ENCODE measurements at places on chromosomes 16 and 17.
A peak's percentile ranks its signal among the peaks of the same experiment; 100 is the strongest.

- DNase-seq = peak; percentile 78
Measured at GRCh38 chr17:41812381-41813151, at the start of gene FKBP10. Gene FKBP10 (plus strand): TSS chr17:41813004. CDS start chr17:41813035, 31 bp downstream.

- DNase-seq = no peak
Measured at GRCh38 chr17:78529251-78529650, 47.9 kb downstream of the DNAH17 start.

GRCh38 chr16:67163999-67164558, 466 bp upstream of the HSF4 start:
- DNase-seq = peak; percentile 21

- no peak for DNase-seq
Measured at GRCh38 chr16:89357055-89357816, 133.1 kb downstream of the ANKRD11 start.

GRCh38 chr16:88853325-88853941, 3.3 kb downstream of the GALNS start:
- DNase-seq = no peak

DNA sequence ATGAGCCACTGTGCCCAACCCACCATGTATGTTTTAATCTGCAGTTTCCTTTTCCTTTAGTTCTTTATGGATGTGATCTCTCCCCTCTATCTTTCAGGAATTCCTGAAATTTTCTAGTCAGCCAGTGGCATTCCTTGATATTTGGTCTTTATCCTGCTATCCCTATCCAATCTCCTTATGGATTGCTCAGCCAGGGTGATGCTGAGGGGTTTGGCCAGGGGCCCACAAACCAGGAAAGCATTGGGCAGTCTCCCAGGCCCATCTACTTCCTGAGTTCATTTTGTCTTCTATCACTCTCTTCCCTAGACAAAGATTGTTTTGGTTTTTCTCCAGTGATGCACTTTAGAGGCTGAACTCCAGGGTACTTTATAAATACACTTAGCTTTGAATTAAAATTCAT, 115.9 kb downstream of the KATNIP start:
- no peak for DNase-seq

DNA sequence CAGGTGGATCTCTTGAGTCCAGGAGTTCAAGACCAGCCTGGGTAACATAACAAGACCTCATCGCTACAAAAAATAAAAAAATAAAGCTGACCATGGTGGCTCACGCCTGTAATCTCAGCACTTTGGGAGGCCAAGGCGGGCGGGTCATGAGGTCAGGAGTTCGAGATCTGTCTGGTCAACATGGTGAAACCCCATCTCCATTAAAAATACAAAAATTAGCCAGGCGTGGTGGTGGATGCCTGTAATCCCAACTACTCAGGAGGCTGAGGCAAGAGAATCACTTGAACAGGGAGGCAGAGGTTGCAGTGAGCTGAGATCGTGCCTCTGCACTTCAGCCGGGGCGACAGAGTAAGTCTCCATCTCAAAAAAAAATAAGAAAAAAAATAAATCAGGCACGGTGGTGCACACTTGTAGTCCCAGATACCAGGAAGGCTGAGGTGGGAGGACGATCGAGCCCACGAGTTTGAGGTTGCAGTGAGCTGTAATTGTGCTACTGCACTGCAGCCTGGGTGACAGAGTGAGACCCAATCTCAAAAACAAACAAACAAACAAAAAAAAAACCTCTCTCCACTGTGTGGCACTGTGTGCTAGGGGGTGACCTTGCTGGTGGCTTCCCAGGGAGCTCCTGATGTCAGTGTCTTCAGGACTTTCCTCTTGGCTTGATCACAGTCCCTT, 19.8 kb upstream of the MAPK3 start:
- peak; percentile 24 for DNase-seq

GRCh38 chr16:79728048-79728922, 127.7 kb upstream of the MAF start:
- peak; percentile 56 for DNase-seq

DNA sequence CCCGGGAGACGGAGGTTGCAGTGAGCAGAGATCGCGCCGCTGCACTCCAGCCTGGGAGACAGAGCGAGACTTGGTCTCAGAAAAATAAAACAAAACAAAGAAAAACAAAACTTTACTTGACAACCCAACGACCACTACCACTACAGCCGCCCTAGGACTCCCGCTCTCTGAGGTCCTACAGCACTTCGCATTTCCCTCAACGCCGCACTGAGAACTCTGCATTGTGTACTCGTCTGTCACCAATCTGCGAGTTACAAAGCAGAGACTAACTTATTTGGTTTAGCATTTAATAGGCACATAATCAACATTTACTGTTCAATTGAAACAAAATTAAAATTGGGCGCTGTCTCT, 479 bp upstream of the ZNF207 start:
- DNase-seq = no peak

DNA sequence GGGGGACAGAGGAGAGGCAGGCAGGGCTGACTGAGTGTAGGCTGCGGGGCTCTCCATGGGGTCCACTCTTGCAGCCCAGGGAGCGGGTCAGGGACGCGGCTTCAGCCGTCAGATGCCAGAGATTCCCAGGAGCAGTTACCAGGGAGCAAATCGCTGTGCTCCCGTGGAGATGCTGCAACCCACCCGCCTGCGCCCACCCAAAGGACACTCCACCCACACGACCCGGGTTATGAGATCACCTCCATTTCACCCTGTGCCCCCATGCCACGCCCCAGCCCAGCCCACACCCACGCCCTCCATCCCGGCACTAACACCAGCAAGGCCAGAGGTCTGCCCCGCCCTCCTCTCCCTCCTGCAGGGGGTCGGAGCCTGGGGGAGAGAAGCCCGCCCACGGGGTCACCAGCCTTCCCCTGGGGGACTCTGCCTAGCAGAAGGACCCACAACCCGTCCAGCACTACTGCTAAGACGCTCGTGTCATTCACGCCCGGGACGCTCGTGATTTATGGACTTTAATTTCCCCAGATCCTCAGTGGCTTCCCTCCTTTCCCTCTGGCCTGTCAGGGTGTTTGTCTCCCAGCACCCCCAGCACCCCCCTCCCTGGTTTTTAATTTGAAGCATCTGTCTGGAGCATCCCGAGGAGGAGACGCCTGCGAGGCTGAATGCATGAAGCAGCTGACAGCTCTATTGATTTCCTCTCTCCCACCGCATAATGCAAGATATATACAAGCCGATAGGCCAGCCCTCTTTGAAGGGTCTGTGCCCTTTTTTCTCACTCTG, 6.7 kb upstream of the RPL38 start:
- no peak for DNase-seq

GRCh38 chr16:73215678-73216377, 167.9 kb upstream of the ZFHX3 start:
- DNase-seq = no peak

- DNase-seq = no peak
Measured at GRCh38 chr17:50499721-50500120, 8.5 kb upstream of the MYCBPAP start.

- peak; percentile 74 for DNase-seq
Measured at GRCh38 chr17:17305281-17305801, 2.2 kb downstream of the NT5M start.
